ENCODE measurements at places on chromosomes 6 and 20. TPM values are rescaled to one million over a fixed set of nuclear protein-coding genes. Genes with fewer than 3 reads are reported as not detected.

- H3K27ac ChIP-seq = no peak overlapping the region
- no peaks in the 10 kb centered on the region for H3K27me3 ChIP-seq
- H3K4me1 ChIP-seq = no peaks in the 10 kb centered on the region
- no peak overlapping the region for H3K4me3 ChIP-seq
- H3K36me3 ChIP-seq = no peaks in the 10 kb centered on the region
Observed at GRCh38 chr6:148164645-148165044, 178.0 kb upstream of the SASH1 start.

DNA sequence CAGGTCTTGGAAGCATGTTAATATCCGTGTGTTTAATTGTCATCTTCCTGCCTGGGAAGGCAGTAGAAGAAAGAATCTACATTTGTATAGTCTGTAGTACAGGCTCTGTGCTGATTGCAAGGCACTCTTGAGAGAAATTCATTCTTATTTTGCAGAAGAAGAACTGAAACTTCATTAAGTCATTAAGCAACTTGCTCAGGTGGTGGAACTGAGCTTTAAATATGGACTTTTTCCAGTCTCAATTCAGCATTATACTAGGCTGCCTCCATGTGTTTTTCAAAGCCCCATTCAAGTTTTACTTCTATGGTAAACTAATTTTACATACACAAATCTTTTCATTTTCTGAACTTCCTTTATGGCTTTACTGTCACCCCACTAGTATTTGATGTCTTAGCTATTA lies 18.7 kb downstream of the ZNF451 start:
- H3K27ac ChIP-seq = no peak overlapping the region
- no peak overlapping the region for H3K4me3 ChIP-seq
- H3K4me1 ChIP-seq = peaks cover 25% of the 10 kb centered on the region
- no peaks in the 10 kb centered on the region for H3K36me3 ChIP-seq
- no peaks in the 10 kb centered on the region for H3K27me3 ChIP-seq

DNA sequence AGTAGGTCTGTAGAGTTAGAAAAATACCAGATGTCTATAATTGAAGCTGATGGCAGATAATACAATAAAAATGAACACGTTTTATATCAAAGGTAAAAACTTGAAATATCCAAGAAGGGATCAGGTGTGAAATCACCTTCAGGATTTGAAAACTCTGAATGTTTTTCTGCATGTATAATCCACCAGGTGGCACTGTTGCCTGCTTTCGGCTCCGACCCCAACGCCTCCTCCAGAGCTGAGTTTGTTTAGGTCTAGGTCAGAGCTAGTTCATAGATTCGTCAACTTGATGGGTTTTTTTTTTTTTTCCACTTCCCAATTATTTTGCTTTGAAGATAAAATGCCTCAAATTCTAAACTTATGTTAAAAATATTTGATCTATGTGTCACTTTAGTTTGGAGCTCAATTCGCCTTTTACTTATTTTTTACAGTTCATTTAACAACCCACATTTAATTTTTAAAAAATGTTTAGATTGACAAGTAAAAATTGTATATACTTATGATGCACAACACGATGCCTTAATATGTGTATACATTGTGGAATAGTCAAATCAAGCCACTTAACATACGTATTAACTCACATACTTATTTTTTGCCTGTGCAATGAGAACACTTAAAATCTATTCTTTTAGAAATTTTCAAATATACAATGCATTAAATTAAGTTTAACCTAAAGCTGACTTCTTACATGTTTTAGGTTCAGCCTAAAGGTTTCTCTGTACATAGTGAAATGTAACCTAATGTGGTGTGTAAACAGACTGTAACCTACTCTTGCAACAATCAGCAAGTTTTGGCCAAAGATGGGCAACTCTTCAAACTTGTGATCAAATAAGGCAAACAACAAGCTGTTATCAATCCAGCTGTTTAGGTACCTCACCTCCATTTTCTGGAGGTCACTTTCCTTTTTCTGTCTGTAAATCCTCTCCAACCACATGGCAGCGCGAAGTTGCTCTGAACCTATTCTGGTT lies 39.4 kb upstream of the ENPP4 start:
- no peaks in the 10 kb centered on the region for H3K27me3 ChIP-seq
- H3K4me1 ChIP-seq = no peaks in the 10 kb centered on the region
- H3K4me3 ChIP-seq = no peak overlapping the region
- H3K27ac ChIP-seq = no peak overlapping the region
- H3K36me3 ChIP-seq = no peaks in the 10 kb centered on the region
- peak; percentile 66 for DNase-seq

DNA sequence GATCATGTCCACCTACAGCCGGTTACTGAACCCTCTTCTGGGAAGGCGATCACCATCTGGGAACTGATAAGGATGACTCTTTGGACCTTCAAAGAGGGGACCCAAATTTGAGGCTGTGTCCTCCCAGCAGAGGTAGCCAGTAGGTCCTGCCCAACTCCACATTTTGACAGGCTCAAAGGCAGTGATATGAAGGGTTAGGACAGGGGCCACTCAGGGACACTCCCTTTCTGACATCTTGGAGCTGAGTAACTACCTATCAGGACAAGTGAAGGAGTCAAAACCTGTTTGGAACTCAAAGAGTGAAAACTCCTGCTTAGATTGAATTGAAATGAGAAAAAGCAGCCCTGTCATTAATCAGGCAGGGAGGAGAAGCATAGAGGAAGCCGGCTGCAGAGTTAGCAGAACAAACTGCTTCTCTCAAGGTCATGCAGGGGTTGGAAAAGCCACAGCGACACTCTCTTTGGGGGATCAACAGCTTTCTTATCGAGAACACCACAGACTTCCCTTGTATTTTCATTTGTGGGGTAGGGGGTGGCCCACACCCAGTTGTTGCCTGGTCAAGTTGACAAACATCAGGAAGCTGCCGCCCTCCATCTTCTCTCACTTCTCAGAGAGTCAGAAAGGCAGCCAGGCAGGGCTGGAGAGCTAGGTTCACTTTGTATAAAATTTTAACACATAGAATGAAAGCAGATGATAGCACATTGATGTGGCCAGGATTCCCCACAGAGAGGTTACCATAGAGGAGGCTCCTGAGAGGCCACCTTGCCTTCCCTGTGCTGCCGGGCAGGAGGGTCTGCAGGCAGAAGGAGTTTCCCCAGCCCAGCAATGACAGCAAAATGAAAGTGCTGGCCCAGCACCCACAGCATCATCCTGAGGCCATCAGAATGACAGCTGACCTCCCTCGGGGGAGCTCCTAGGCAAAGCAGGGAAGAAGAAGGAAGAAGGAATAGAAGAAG lies 47.6 kb downstream of the AGPAT4 start:
- H3K4me1 ChIP-seq = peaks cover 45% of the 10 kb centered on the region
- H3K27me3 ChIP-seq = no peaks in the 10 kb centered on the region
- H3K27ac ChIP-seq = no peak overlapping the region
- no peaks in the 10 kb centered on the region for H3K36me3 ChIP-seq

DNA sequence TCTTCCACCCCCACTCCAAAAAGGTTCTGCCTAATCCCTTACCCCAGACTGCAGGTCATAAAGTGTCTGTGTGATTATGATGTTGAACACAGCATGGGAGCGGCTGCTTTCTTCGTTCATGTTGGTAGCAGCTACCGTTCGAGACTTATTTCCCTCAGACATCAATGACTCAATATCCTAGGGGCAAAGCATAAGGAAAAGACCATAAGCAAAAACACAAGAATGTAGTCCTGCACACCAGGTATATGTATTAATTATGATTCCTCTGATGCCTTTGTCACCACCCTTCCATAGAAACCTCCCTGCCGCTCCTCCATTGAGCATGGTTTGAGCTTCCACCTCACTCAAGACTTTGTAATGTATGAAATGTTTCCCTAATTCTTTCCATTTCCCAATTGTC lies 137.2 kb downstream of the KIF13A start:
- H3K27me3 ChIP-seq = no peaks in the 10 kb centered on the region
- peaks cover 15% of the 10 kb centered on the region for H3K36me3 ChIP-seq
- H3K4me1 ChIP-seq = peaks cover 35% of the 10 kb centered on the region

Gene C6orf132
- 77.6 TPM for total RNA-seq

Gene OXT
- not detected for total RNA-seq

Gene MUCL3
- total RNA-seq = 70.3 TPM

Gene RIMS1
- total RNA-seq = 45.2 TPM
